ENCODE measurements at places on chromosomes 12 and 14.

DNA sequence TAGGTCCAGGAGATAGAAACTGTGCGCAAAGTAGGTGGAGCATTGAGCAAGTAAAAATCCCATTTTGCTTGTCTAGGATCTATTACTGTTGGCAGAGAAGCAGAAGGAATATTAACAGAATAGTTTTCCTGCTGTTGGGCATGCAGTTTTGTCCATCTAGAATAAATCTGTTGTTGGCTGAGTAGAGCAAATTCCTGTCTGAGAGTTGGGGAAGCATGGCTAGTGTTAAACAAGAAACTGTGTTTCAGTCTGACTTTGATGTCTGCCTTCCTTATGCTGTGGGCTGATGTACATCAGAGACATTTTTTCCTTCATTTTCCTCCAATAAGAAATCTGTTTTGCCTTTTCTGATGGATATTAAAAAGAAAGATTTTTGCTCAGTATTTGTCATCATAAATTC is 98.2 kb downstream of the RAD52 start:
- peak overlapping the region; percentile 63 for H3K4me3 ChIP-seq
- H3K36me3 ChIP-seq: no peaks in the 10 kb centered on the region
- H3K4me1 ChIP-seq: peaks cover 41% of the 10 kb centered on the region

GRCh38 chr12:79696416-79696815 is 5.7 kb upstream of the PAWR start:
- no peak for DNase-seq
- no peaks in the 10 kb centered on the region for H3K27me3 ChIP-seq
- H3K27ac ChIP-seq: no peak overlapping the region
- no peak overlapping the region for H3K4me3 ChIP-seq
- H3K4me1 ChIP-seq: peaks cover 20% of the 10 kb centered on the region

- no peak for DNase-seq
- H3K4me3 ChIP-seq: no peak overlapping the region
- H3K36me3 ChIP-seq: no peaks in the 10 kb centered on the region
- no peaks in the 10 kb centered on the region for H3K27me3 ChIP-seq
- no peak overlapping the region for H3K27ac ChIP-seq
Measured at GRCh38 chr14:40345334-40345733, 913.1 kb upstream of the FBXO33 start.

- H3K27ac ChIP-seq: no peak overlapping the region
- H3K27me3 ChIP-seq: no peaks in the 10 kb centered on the region
- no peak for DNase-seq
- H3K4me3 ChIP-seq: no peak overlapping the region
- H3K4me1 ChIP-seq: peaks cover 11% of the 10 kb centered on the region
- H3K36me3 ChIP-seq: peaks cover 31% of the 10 kb centered on the region
Measured at GRCh38 chr14:104757238-104757585, 4.3 kb downstream of the SIVA1 start.

Data from MCF 10A (cell line).